Glomerular endothelial cell (primary cell): ENCODE measurements at places on chromosomes 13 and 19.

- DNase-seq: no peak
These were observed 375.7 kb downstream of the TDRD3 start for GRCh38 chr13:60772726-60773125.

DNA sequence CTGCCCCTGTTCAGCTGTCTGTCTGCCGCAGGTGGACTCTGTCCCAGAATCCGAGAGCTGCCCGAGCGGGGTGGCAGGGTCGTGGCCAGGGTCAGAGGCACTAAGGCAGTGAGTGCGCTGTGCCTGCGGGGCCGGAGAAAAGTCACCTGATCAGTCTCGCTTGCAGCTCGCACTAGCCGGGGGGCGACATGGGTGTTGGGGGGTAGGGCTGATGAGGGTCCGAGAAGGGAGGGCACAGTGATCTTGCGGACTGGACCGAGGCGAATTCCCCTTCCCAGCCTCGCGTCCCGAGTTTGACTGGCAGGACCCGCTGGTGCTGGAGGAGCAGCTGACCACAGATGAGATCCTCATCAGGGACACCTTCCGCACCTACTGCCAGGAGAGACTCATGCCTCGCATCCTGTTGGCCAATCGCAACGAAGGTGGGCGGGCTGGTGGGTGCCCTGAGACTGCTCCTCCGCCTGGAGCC lies 627 bp downstream of the GCDH start:
- DNase-seq: no peak

- no peak for DNase-seq
These were observed 20.0 kb upstream of the WDFY2 start for GRCh38 chr13:51564252-51564651.

GRCh38 chr19:13094771-13095392 lies 7.8 kb downstream of the LYL1 start:
- DNase-seq: no peak

GRCh38 chr19:18021121-18021755 lies 13.3 kb downstream of the ARRDC2 start:
- no peak for DNase-seq

GRCh38 chr13:73433458-73433857 lies 374.7 kb downstream of the KLF5 start:
- no peak for DNase-seq

GRCh38 chr19:10291554-10292205 lies 1.9 kb downstream of the ICAM5 start:
- DNase-seq: no peak
